ENCODE measurements at places on chromosomes 5 and 9.

DNA sequence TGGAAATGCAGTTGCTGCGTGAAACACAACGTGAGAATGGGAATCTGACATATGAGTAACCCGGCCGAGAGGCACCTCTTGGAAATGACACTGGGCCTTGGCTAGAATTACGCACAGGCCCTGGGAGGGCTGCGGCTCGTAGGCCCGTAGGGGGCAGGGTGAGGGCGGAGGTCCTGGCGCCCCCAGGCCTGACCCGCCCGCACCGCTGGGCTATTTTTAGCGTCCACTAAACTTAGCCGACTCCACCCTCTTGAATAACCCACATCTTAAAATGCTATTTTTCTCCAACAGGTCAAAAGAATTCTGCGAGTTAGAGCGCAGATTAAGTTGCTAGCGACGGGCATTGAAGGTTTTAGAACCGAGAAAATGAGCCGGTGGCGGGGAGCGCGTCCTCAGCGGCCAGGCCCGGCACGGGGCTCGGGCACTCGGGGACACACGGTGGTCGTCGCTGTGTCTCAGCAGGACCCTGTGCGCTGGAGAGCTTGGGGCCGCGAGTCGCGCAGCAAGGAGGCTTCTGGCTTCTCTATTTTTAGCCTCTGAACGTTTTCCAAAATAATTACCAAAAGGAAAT is 168.5 kb downstream of the AUH start:
- no peak for DNase-seq

DNA sequence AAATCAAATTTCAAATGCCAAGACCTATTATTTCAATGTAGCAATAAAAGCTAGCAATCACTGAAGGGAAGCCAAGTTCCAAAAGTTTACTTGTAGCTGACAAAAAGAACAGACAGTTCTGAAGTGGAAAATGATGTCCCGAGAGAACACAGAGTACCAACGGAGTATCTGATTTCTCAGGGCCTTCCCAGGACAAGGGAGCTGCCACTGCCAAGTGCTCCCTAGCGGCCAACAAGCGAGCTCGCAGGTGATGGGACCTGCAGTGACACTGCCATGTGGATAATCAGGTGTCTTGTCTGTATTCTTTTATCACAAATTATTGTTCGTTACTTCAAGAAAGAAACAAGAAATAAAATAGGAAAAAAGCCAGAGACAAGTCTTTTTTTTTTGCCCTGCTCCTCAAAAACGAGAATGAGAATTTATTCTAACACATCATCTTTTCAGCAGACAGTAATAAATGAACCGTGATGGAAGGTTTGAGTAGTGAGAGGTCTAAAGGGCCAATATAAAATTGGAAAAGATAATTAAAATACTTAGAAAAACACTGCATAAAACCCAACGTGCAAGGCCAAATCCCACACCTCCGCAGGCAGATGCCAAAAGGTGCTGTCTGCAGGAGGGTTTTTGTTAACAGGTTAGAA is 159.4 kb downstream of the MYO10 start:
- DNase-seq: no peak

DNA sequence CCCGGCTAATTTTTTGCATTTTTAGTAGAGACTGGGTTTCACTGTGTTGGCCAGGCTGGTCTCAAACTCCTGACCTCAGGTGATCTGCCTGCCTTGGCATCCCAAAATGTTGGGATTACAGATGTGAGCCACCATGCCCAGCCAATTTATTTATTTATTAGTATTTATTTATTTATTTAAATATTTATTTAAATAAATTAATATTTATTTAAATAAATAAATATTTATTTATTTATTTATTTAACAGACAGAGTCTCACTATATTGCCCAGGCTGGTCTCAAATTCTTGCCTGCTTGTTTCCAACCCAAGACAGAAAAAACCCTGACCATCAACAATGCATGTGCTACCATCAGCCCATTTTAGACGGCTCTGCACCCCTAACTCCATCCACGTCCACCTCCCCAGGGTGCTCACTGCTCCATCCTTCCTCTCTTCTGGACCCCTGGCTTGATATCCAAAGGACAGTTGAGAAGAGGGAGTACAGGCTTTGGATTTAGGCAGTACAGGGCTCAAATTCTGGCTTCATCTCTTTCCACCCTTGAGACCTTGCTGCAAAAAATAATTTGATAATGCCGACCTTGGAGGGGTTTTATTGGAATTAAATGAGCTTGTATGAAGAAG is 232.6 kb downstream of the MED10 start:
- no peak for DNase-seq

- no peak for DNase-seq
Measured at GRCh38 chr5:110896901-110897300, 158.1 kb downstream of the SLC25A46 start.

- DNase-seq: peak; percentile 15
Measured at GRCh38 chr9:97468658-97469448, 32.6 kb upstream of the TMOD1 start.

All from memory B cell (primary cell).